ENCODE measurements at places on chromosomes 11 and 22.

- no peak for DNase-seq
These were observed 2.4 kb downstream of the OR5A2 start for GRCh38 chr11:59423835-59424234.

GRCh38 chr11:94107363-94107762, 21.3 kb upstream of the PANX1 start:
- no peak for DNase-seq

- DNase-seq, result no peak
These were observed 269.9 kb downstream of the TBC1D22A start for GRCh38 chr22:47032091-47032943.

DNA sequence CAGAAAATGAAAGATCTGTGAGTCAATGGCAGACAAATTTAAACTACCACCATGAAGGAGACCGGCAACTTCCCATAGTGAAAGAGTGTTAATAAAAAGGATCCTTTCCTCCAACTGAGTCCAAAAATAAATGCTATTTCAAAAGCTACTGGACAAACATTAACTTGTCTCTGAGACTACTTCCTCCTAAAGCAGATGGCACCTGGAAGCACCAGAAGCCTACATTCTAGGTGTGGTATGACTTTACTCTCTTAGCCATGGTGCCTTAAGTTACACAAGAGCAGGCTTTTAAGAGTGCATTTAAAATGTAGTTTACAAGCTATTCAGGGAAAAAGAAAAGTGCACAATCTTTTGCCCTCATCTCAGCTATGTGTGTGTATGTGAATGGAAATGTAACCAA, 2.5 kb downstream of the ARHGAP32 start:
- DNase-seq, result no peak

- DNase-seq, result no peak
These were observed 97.6 kb downstream of the FEZ1 start for GRCh38 chr11:125398475-125398874.

- no peak for DNase-seq
These were observed 32.5 kb downstream of the MRGPRX2 start for GRCh38 chr11:19027829-19028595.

DNA sequence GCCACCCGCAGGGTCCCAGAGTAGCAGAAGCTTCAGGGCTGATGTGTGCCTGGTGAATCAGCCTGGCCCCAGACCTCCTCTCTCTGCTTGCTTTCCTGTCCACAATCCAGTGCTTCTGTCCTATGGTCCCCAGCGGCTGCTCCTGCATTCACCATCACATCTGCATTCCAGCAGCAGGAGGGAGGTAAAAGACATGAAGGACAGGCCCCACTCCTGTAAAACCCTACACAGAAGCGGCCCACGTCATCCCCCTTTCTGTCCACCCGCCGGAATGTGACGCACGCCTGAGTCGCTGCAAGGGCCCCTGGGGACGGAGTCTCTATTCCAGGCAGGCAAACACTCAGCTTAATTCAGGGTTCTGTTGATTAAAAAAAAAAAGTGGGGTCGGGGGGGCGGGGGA, 58.3 kb downstream of the CDKN1C start:
- no peak for DNase-seq

DNA sequence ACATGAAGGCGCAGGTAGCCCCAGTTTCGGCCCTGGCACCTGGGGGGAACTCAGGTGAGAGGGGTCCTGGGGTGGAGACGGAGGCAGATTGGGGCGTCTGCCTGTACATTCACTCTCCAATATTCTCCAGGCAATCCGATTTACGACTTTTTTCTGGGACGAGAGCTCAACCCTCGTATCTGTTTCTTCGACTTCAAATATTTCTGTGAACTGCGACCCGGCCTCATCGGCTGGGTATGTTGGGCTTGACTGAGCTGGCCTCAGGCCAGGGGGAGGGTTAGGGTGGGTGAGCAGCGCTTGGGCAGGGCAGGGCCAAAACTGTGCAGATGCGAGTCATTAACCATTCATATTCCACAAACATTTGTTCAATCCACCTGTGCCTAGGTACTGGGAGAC, 1.7 kb downstream of the TM7SF2 start:
- no peak for DNase-seq

GRCh38 chr11:64500176-64501013, 90.6 kb upstream of the SLC22A12 start:
- peak; percentile 11 for DNase-seq

DNA sequence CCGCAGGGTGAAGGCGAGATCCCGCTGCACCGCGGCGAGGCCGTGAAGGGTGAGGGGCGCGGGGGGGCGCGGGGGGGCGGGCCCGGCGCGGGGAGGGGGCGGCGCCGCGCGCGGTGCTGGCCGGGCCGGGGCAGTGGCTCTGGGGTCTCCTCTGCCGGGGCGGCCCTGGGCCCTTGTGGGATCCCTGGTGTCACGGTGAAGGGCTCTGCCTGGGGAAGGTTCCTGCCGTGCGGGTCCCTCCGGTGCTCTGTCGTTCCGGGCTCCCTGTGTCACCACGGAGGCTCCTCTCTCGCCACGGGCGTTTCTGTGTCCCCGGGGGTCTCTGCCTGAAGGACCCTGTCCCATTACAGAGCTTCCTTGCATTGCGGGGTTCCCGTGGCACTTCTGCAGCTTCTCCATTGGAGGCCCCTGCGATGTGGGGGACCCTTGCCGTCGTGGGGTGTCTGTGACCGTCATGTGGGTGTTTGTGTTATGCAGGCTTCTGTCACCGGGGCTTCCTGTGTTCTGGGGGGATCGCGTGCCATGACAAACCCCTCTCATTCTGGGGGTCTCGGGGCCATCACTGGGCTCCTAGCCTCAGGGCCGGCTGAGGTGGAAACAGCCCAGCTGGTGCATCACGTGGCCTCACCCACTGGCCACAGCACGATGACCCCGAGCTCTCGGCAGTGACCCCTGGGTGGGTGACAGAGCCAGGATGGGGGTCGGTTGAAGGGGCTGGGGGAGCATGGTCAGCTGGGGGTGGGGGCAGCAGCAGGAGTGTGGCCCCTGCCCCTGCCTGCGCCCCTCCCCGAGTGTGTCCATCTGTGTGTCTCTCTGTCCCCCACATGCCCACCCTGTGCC, 25.3 kb downstream of the SHANK3 start:
- no peak for DNase-seq

- DNase-seq, result no peak
These were observed 28.4 kb downstream of the ZNF143 start for GRCh38 chr11:9489080-9489765.

Measured in NCI-H524 treated with DMSO at 0.1 percent for 48 hours (cell line).